Activated naive CD4-positive, alpha-beta T cell treated with anti-CD3 and anti-CD28 coated beads for 36 hours (primary cell): ENCODE measurements at places on chromosomes 7 and 10.

DNA sequence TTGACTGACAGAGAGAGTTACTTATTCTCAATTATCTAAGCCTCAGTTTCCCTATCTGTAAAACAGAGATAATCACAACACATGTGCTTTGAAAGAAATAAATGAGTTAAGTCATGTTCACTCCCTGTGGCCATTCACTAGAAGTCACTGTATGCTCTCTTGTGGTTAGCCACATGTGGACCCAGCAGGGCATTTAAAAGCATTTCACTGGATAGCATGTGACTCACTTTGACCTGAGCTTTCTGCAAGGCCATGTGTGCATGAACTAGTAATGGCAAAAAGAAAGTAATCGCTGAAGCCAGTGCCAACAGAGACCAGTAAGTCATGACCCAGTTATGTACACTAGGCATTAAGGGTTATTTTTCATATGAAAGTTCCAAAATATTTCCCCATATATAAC, 557.0 kb upstream of the IGFBP3 start:
- no peak for DNase-seq

GRCh38 chr10:131897297-131897899, 3.4 kb upstream of the PPP2R2D start:
- no peak for DNase-seq

GRCh38 chr10:118272149-118272721, 69.9 kb downstream of the FAM204A start:
- DNase-seq, result no peak

- DNase-seq, result no peak
These were observed 212.7 kb downstream of the TAX1BP1 start for GRCh38 chr7:27952456-27953285.

GRCh38 chr7:102890292-102890970, 22.4 kb upstream of the LRRC17 start:
- no peak for DNase-seq

GRCh38 chr7:82098414-82098813, 328.6 kb upstream of the HGF start:
- no peak for DNase-seq

- no peak for DNase-seq
These were observed 113.6 kb upstream of the MACROH2A2 start for GRCh38 chr10:69939061-69939460.

- DNase-seq, result no peak
These were observed 245.5 kb downstream of the SKAP2 start for GRCh38 chr7:26618898-26619297.

DNA sequence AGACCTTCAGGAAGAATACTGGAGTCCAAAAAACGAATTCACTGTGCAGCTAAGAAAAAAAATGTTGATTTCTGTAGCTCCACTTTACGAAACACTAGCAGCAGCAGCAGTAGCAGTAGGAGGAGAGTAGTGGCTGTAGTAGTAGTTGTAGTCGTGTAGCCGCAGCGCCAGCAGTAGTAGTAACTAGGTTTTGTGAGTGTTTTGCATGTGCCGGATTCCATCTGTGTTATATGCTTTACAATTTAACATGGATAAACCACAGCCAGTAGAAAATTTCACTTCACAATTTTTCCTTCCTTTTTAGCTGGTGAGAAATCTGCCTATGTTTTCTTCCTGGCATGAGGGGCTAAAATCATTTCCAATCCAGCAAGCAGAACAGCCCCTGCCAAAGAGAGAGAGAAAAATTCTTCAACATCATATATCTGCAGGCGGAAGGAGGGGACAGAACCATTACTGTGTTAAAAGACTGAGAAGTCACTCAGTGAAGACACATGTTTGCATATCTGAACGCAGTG, 148.4 kb upstream of the C7orf33 start:
- no peak for DNase-seq
